ENCODE measurements at places on chromosomes 4 and X.
A peak's percentile ranks its signal among the peaks of the same experiment; 100 is the strongest.

DNA sequence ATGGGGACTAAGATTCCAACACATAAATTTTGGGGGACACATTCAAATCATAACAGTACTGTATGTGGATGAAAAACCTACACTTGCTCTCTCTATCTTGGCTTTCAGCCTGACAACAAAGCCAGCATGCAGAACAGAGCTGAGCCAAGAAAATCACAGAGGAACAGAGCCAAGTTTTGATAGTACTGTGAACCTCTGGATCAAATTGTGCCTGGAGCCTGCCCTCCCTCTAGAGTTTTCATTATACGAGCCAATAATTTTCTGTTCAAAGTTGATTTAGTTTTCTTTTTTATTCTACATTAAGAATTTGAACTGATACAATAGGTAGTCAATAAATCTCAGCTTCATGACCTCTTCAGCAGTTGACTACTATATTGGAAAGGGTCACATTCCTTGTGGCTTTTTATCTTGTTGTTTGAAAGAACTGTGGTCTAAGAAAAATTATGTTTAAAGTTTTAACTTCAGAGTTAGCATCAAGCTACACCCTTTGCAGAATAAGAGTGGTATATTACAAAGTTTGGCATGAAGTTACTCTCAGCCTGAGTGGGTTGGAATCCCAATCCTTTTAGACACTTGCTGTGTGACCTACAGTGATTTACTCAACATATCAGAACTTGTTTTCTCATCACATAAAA lies 31.1 kb downstream of the GRID2 start:
- DNase-seq, result no peak

GRCh38 chrX:46912098-46912602 lies at the start of gene JADE3:
Gene JADE3, plus strand, starts transcription at chrX:46912421. Its CDS starts 72,474 bp downstream, at chrX:46984895.
- no peak for DNase-seq

DNA sequence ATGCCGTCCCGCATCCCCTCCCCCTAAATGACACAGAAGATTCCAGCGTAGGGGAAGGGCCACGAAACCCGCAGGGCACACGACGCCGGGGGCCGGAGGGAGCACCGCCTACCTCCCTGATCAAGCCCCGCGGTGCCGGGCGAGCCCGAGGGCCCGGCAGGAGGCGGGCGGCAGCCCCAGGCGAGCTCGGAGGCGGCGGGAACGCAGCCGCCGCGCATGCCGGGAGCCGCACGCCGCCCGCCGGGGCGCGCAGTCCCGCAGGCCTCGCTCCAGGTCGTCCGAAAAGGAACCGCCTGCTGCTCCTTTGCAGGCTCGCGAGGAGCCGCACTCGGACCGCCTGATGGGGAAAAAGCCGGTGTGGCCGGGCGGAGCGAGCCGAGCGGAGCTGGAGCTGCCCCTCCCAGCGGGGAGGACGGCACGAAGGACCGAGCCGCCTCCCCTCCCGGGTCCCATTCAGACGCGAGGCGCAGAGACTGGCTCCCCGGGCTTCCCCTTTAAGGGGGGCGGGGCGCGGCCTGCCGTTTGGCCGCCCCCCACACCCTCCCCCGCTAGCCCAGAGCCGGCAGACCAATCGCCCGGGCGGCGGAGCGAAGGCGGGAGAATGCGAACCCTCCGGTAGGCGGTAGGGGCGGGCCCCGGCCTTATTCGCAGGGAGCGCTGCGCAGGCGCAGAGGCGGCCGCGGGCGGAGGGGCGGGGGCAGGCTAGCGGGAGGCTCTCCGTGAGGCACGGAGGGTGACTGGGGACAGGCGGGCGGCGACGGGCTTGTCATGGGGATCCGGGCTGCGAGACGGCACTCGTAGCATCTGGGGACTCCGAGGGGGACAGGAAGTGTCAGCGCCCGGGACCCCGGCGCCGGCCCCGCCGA lies 561 bp upstream of the ING2 start:
- DNase-seq, result peak; percentile 99

GRCh38 chr4:3387943-3388361 lies 53.8 kb upstream of the HGFAC start:
- DNase-seq, result no peak

DNA sequence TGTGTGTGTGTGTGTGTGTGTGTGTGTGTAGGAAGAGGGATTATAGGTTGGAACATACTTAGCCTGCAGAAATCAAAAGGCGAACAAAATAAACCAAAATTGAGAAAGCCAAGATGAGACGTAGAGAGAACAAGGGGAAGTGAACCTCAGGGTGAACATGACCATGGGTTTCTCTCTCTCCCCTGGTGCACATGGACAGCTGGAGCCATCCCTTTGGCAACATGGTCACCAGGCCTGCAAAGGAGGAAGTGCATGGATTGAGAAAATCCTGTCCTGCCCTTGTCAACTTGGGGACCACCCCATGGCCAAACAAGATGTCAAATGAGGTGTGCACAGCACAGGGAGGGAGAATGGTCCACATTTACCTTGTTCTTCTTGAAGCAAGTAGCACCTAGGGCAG lies 23.1 kb downstream of the LGI2 start:
- no peak for DNase-seq

GRCh38 chrX:94204524-94204923 lies 530.5 kb downstream of the FAM133A start:
- DNase-seq, result no peak

GRCh38 chrX:10167573-10167972 lies 10.8 kb downstream of the CLCN4 start:
- no peak for DNase-seq

GRCh38 chr4:23516716-23517115 lies 373.1 kb downstream of the PPARGC1A start:
- no peak for DNase-seq
